GM23248 (cell line): ENCODE measurements at places on chromosomes 1 and 21. TPM values are rescaled to one million over a fixed set of nuclear protein-coding genes. Genes with fewer than 3 reads are reported as not detected.
A peak's percentile ranks its signal among the peaks of the same experiment; 100 is the strongest.

- DNase-seq, result no peak
Observed at GRCh38 chr1:244064621-244065020, 13.5 kb downstream of the ZBTB18 start.

- peak; percentile 3 for DNase-seq
Observed at GRCh38 chr1:185044387-185044786, 971 bp upstream of the RNF2 start.

GRCh38 chr1:222627232-222627631, 9.3 kb downstream of the MIA3 start:
- DNase-seq, result peak; percentile 96

- DNase-seq, result no peak
Observed at GRCh38 chr1:79839882-79840281, 833.4 kb upstream of the ADGRL4 start.

DNA sequence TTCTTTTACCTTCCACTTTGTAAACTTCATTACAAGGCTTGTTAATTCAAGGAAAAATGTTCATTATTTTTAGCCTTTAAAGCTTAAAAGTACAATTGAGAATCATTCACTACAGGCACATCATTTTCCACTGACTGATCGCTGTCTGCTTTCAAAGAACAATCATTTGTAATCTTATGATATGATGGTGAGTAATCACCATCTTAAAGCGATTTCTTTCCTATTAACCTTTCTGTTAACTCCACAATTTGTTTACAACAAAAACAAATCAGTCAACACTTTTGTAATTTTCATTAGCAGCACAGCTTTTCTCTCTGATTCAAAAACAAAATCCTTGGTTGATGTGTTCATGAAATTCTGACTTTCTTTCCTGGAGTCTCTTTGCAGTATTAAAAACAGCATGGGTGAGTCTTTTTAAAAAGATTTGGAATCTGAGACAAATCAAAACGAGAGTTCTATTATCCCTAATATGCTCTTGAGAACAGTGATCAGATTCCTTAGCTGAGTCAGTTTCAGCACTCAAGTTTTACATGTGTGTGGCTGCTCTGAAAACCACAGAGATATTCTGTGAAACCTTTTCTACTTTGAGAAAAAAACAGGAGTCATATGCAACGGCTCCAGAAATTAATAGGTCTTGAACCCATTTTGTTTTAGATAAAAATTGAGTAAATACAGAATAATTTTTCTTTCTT, 145.8 kb upstream of the TMPRSS15 start:
- no peak for DNase-seq

GRCh38 chr1:182175361-182175931, 113.9 kb upstream of the ZNF648 start:
- no peak for DNase-seq

The PSMA5 gene
- 38.8 and 53.7 TPM in 2 replicates for total RNA-seq

The EFNA3 gene
- total RNA-seq, result 1.4 and 3.0 TPM in 2 replicates

The LEFTY1 gene
- total RNA-seq, result not detected in 2 replicates

GRCh38 chr21:35342440-35342839, 293.3 kb upstream of the RUNX1 start:
- no peak for DNase-seq

DNA sequence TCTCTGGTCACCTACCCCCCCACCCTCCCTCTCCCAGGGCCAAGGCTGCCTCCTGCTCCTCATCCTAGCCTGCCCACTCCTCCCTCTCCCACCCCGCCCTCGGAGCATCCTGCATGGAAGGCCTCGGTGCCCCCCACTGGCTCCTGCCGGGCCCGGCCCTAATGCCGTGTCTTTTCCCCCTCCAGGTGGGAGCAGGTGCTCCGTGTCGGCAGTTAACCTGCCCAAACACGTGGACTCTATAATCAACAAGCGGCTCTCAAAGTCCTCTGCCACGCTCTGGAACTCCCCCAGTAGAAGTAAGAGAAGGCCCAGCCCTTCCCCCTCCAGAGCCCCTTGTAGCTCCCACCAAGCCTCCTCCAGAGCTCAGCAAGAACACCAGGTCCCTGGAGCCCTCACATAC, 18.8 kb downstream of the MAP7D1 start:
- no peak for DNase-seq

The TMEM82 gene
- total RNA-seq, result not detected in 2 replicates
